Left renal pelvis (tissue), 4 donors: ENCODE measurements at places on chromosomes 4 and X.

DNA sequence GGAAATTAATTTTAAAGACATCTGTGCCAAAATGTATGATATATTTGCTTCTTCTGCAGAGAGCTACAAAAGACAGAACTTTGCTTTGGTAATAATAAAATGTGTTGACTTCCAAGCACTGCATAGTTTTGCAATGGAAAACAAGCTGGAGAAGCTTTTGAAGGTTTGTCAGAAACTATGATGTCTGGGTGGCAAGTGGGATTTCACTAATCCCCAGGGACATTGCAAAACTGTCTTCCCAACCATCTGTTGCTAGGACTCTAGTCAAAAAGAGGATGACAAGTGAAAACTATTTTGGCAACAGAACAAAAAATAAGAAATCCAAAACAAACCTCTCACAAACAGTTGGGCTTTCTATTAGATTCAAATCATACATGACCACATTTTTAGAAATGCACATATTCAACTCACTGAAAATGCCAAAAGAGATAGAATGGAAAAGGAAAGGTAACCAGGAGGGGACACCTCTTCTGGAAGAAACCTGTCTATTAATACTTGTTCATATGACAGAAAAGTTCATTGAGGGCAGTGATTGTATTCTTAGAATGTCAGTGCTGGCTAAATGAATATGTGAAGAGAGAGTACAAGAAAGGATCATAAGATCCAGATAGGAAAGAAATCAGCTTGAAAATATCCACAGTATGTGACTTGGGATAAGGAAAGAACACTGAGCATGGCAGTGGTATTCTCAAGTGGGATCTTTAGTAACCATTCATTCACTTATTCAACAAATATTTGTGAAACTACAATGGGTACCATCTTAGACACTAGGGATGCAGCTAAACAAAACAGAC is 228.0 kb downstream of the RASL11B start:
- DNase-seq, result no peak

GRCh38 chr4:166277853-166278252 is 404.8 kb downstream of the TLL1 start:
- DNase-seq, result no peak

DNA sequence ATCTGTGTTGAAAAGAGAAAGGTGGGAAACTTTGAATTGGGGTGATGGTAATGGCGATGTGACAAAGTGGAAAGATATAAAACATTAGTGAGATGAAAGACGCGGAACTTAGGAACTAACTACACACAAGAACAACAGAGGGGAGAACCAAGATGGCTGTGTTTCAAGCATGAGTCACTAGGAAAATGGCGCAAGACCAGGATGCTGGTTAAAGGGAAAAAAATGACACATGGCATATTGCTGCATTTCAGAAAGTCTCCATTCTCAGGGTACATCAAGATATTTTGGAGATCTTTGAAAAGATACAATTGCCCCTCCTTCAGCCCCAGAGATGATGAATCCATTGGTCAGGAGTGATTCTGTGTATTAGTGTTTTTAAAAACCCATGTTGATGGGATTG is 164.4 kb downstream of the FBXO8 start:
- no peak for DNase-seq

DNA sequence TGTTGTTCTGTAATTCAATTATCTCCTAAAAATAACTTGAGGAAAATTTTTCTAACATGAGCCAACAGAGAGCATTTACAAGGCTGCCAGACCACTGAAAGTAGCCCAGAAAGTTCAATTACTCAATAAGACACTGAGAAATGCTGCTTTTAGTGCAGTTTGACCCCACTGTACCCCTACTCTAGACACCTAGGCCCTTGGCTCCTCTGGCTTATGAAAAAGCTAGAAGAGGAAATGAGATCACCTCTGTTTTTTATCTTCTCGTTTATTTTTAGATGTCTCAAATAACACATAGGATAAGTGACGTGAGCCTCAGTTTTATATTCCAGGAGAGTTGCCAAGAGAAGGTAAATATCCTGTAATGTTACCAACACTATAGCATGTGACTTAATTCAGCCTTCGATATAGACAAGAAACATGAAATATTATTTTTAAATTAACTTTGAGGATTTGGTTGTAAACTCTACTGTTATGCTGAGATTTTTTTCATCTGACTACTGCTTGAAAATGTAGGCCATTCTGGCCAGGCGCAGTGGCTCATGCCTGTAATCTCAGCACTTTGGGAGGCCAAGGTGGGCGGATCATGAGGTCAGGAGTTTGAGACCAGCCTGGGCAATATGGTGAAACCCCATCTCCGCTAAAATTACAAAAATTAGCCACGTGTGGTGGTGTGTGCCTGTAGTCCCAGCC is 24.4 kb downstream of the TNIP3 start:
- DNase-seq, result no peak

GRCh38 chr4:22514001-22514400 is 1.9 kb downstream of the ADGRA3 start:
- no peak for DNase-seq

DNA sequence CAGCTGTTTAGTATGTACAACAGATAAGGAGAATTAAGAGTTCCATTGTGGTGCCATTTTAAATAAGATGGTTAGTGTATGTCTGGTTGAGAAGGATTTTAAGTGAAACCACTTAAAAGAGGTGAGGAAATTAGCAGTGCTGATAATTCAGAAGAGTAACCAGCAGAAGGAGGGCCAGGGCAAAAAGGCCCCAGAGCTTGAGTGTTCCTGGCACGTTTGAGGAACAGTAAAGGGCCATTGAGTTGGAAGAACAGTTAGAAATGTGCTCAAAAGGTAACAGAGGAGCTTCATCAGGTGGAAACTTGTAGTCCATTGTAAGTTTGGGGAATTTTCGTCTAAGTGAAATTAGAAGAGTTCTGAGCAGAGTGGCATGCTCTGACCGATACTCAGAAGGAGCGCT is 606.2 kb upstream of the ZFP42 start:
- no peak for DNase-seq

DNA sequence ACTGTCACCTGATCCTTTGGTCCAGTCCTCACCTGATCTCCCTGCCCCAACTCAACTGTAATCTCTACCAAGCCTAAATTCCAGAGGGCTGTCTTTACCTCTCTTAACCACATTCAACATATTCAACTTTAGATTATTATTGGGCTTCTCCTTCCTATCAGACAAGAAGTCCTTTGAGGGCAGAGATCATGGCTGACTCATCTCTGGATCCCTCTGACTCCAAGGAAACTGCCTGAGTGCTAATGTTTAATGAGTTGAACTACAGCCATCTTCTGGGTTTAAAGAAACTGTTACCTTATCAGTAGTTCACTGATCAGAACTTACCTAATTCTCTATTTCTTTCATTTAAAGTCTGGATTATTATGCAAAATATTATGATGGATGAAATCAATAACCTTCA is 135.7 kb downstream of the GPC3 start:
- no peak for DNase-seq

GRCh38 chrX:86028681-86029080 is 18.7 kb downstream of the CHM start:
- no peak for DNase-seq

- no peak for DNase-seq
Measured at GRCh38 chr4:17327591-17327990, 184.3 kb downstream of the QDPR start.

DNA sequence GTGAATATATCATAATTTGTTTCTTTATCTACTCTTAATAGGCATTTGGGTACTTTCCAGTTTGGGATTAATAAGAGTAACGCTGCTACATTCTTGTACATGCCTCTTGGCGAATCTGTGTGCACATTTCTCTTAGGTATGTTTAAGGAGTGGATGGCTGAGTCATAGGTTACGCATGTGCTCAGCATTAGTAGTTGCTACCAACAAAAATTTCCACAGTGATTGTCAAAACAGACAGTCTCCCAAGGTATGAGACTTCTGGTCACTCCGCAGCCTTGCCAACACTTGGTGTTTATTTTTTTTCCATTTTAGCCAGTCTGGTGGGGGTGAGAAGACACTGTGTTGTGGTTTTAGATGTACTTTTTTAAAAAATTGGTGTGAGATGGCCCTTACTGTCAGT is 44.6 kb downstream of the FGFBP1 start:
- no peak for DNase-seq

- peak; percentile 2 for DNase-seq
Measured at GRCh38 chr4:73341454-73341853, 62.6 kb upstream of the ALB start.

DNA sequence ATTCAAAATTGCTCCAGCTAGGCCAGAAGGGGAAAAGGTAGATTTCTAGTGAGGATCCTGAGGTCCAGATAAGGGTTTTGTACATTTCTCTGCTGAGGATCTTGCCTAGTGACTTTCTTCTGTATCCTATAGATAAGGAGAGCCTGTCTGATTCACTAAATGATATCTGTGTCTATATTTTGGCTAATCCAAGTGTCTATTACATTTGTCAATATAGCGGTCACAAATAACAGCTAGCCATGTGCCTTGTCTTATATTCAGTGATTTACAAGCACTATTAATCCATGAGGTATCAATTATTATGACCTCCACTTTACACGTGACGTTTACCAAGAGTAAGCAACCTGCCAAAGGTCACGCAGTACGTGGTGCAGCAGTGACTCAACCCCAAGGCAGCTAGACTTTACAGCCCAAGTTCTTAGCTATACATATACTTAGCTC is 41.6 kb downstream of the TMEM165 start:
- DNase-seq, result no peak

DNA sequence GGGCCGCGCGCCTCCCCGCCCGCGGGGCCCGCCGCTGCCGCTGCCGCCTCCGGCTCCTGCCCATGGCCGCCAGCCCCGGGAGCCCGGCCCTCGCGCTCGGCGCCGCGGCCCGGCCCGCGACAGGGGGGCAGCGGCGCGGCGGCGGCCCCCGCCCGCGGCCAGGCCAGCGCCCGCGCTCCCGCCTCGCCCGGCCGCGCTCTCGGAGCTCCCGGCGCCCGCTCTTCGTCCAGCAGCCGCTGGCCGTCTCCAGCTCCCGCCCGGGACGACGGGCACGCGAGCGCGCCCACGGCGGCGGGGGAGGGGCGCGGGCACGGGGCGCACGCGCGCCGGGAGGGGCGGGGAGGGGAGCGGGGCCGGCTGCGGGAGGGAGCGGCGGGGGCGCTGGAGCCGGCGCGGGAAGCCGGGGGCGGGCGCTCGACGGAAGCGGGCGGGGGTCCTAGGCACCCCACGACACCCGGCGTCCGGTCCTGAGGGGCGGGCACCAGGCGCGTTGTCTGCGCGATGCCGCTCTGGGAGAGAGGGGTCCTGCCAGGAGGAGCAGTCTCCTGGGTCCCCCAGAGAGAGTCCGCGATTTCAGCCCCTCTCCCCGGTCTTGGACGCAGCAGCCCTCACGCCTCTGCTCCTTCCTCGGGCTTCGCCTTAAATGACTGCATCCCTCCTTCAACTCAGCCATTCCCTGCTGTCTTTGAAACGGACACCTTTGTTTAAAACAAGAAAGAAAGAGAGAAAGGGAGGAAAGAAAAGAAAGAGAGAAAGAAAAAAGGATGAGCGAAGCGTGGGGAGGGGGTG is 490 bp upstream of the PDZD4 start:
- no peak for DNase-seq

DNA sequence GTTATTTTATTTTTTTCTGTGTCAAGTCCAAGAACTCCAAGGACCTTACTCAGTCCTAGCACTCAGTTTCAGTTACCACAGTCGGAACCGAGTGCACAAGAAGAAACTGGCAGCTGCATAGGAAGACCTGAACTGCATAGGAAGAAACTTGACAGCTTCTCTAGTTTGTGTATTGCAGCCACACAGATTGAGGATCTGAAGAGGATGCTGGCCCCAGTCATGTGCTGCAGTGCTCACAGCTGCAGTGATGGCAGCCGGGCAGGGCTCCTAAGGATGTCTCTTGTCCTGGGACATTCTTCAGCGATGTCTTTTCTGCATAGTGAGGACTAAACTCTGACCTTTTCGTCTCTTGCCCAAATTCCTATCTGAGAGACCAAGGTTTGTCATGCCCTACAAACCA is 261.2 kb downstream of the STIM2 start:
- DNase-seq, result no peak

DNA sequence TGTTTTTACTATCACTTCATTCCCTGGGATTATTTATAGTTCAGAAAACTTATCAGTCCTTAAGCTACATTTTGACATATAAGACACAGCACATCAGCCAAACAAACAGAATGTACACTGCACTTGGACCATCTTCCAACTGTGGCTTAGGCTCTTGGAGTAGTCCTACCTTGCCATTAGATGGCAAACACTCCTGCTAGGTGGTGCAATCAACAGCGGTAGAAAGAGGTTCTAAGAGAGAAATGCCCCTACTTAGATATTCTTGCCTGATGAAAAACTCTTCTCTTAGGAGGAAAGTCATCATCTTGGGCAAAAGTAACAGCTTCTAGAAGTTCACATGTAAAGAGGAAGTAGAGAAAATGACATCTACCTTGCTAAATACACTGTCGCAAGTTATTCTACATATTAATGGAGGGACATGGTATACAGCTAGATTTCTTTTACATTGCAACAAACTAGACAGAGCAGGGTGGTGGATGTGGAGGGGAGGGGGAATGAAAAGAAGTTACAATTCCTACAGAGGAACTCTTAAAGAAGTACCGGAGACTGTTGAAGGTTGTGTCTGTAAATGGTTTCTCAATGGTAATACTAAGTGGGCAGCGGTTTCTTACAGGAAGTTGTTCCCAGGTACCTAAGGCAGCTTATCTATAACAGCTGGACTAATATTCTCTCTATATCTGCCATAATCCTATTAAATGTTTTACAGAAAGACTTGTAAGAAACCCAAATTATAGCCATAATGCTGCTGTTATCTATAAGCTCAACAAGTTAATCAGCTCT is 8.1 kb upstream of the STPG2 start:
- no peak for DNase-seq

- no peak for DNase-seq
Measured at GRCh38 chr4:129387666-129388065, 291.7 kb downstream of the C4orf33 start.

- DNase-seq, result no peak
Measured at GRCh38 chr4:172095161-172095560, 282.0 kb downstream of the GALNTL6 start.

DNA sequence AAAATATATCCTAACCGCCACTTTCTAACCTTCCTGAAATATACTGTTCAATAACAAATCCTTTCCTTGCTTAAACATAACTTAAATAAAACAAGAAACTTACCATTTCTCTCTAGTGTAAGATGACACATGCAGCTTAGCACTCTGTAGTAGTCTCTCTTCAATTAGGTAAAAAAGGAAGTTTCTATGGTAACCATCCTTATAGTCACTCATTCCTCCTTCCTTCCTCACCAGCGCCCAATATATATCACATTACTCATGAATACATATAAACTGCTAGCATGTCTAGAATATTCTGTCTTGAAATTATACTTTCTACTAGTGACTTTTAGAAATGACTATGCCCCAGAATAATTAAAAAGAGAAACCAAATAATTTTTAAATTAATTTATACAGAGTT is 112.2 kb downstream of the SNCA start:
- no peak for DNase-seq

- no peak for DNase-seq
Measured at GRCh38 chr4:94507708-94508107, 56.0 kb downstream of the PDLIM5 start.
